T-helper 22 cell (primary cell): ENCODE measurements at places on chromosomes 2 and 18.

GRCh38 chr18:54973046-54973445 lies 13.8 kb upstream of the CCDC68 start:
- DNase-seq: no peak

GRCh38 chr2:136997557-136997956 lies 232.2 kb downstream of the THSD7B start:
- DNase-seq: no peak

- no peak for DNase-seq
Measured at GRCh38 chr2:121123268-121123667, 161.7 kb downstream of the TFCP2L1 start.

DNA sequence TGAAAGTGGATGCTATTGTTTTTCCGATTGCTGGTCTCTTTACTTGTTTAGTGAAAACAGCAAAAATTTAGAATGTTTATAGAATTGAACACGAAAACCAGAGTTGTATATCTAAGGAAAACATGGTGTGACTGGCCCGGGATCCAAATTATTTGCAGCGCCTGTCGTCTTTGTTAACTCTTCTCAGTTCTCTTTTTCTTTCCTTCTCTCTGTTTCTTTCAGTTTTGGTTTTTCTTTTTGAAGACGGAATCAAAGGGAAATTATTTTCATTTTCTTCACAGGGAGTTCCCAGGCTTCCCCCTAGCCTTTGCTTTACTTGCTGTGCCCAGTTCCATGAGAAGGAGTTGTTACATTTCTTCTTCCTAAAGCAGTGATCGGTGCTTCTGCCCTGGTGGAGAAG lies 76.0 kb downstream of the AGAP1 start:
- DNase-seq: no peak

DNA sequence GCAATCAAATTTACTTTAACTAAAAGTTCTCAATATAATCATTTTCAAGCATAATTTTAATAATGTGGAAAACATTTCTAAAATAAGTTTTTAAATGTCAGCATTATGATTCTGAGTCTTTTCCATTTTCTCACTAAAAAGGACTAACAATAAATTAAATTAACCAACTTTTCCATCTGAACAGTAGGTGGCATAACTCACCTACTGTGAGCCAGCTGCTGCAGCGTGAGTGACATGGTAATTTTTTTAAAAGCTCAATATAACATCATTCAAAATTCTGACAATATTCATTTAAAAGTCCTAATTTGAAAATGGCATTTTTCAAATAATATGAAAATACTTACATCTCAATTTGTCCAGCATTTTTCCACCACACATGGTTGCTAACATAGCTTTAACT lies 66.5 kb downstream of the DTNB start:
- no peak for DNase-seq

GRCh38 chr2:236855866-236856847 lies 229.5 kb upstream of the COPS8 start:
- DNase-seq: no peak

GRCh38 chr2:147603447-147603846 lies 241.4 kb upstream of the ACVR2A start:
- DNase-seq: no peak

- no peak for DNase-seq
Measured at GRCh38 chr2:105324732-105325131, 4.8 kb downstream of the TGFBRAP1 start.
